ENCODE measurements at places on chromosomes 13 and 19.

GRCh38 chr19:50649433-50650391 lies at the start of gene C19orf81:
C19orf81 (plus strand) TSS chr19:50649445; CDS start chr19:50649445, 0 bp downstream.
- DNase-seq: no peak

DNA sequence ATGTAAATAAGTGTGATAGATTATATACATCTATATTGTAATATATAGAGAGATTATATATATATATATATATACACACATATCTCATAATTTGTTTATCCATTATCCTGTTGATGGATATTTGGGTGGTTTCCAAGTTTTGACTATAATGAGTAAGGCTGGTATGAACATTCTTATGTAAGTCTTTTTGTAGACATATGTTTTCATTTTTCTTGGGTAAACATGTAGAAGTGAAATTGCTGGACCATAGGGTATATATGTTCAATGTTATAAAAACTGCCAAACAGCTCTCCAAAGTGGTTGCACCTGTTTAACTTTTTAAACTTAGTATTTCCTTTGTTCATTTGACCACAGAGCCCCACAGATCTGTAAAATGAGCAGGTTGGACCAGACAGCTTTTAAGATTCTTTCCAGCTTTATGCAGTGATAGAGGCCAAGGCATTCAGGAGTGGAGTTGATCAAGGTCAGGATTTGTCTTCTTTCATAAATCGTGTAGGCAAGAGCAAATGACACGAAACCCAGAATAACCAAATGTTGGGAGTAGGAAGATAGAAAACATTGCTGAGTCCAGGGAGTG lies 21.7 kb upstream of the KATNAL1 start:
- DNase-seq: no peak

GRCh38 chr19:21638776-21639175 lies 128.6 kb downstream of the ZNF100 start:
- DNase-seq: no peak

- DNase-seq: no peak
Observed at GRCh38 chr19:45812297-45812696, 2.8 kb downstream of the RSPH6A start.

DNA sequence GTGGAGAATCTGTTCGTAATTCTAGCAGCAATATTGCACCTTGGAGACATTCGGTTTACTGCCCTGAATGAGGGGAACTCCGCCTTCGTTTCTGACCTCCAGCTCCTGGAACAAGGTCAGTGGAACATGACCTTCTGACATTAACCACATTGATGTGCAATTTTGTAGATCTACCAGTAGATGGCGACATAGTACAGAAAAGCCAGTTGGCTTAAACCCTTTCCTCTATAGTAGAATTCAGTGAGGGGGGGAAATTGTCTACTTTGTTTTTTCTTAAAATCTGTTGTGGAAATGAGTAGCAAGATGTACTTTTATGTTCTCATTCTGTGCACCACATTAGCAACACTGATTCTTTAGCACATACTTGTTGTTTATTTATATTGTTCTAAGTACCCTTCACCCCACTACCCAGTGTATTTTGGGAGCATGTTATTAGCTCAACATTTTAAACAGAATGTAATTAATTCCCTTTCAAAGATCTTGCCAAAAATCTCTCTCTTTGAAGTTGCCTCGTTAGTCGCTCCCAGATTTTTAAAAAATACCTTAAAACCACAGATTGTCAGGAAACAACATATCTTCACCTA lies 332.2 kb downstream of the MYO16 start:
- no peak for DNase-seq

DNA sequence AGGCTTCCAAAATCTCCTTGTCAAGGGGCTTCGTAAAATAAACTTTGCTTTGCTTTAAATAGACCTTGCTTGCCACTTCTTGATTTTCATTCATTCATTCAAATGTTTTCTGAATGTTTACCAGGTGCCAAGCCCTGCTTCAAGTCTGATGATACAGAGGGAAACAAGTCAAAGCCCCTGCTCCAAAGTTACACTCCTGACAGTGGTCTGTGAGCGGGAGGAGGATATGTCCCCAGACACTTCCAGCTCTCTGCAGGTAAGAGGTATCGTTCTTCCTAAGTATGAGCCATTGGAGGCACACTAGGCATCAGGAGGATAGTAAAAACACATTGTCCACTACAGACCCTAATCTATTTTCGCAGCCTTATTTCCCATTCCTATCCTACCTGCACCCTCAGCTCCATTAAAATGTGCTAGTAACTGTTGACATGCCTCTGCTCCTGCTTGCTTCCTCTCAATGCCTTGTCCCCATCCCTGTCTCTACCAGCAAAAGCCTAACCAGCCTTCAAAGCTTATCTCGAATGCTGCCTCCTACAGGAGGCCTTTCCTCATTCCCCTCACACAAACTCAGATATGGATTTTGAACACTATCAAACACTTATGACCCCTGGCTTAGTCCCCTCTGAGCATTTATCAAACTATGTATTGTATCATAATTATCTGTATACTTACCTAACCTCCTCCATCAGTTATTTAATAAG lies 6.2 kb upstream of the WBP4 start:
- no peak for DNase-seq

- no peak for DNase-seq
Observed at GRCh38 chr19:16829822-16830289, 658 bp downstream of the SIN3B start.

DNA sequence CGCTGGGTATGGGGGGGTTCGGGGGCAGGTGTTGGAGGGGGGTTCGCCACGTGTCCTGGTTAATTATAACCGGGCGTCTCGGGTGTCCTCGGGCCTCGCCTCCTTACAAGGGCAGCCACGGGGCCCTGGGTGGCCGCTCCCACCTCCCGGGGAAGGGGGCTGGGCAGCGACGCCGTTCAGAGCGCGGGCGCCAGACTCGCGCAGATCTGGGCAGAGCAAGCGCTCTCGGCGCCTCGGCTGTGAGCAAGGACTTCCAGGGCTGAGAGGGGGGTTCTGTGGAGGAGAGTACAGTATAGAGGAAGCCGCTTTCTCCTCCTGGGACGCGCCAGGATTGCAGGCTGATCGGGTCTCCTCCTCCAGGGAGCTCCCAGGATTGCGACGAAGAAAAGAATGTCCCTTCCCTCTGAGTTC lies 1.0 kb upstream of the CKM start:
- no peak for DNase-seq

DNA sequence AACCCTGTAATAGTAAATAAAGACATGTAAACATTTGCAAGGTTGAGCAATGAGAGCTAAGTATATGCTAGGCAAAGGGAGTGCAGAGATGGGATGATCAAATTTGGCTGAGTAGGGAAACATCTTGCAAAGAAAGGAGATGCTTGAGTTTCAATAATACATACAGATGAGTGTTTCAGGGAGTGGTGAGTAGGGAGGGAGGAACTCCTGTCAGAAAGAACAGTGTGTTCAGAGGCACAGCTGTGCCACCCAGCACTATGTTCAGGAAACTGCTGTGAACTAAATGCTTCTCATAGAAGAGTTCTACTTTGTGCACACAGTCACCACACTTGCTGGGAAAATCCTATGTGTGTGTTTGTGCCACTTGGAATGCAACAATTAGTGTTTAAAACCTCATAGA lies 1077.1 kb downstream of the UQCRFS1 start:
- DNase-seq: no peak

GRCh38 chr13:41402691-41403511 lies 54.4 kb upstream of the RGCC start:
- no peak for DNase-seq

DNA sequence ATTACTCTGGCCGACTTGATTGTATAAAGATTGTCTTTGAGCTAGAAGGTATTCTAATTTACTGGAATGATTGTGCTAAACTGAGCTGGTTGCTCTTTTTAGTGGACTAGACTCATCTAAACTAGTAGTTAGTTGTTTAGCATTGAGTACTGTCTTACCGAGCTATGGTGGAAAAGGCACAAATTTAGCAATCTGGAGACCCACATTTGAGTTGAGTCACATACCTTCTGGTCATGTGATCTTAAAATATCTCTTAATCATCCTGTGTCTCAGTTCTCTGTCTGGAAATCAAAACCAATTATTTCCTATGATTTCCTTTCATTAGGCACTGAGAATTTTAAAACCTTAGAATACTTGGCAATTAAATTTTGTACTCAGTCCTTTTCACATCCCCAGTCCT lies 349.5 kb downstream of the IRS2 start:
- no peak for DNase-seq

- no peak for DNase-seq
Observed at GRCh38 chr13:91813253-91813652, 414.8 kb downstream of the GPC5 start.

- DNase-seq: no peak
Observed at GRCh38 chr19:13013649-13014048, 18.4 kb downstream of the NFIX start.

DNA sequence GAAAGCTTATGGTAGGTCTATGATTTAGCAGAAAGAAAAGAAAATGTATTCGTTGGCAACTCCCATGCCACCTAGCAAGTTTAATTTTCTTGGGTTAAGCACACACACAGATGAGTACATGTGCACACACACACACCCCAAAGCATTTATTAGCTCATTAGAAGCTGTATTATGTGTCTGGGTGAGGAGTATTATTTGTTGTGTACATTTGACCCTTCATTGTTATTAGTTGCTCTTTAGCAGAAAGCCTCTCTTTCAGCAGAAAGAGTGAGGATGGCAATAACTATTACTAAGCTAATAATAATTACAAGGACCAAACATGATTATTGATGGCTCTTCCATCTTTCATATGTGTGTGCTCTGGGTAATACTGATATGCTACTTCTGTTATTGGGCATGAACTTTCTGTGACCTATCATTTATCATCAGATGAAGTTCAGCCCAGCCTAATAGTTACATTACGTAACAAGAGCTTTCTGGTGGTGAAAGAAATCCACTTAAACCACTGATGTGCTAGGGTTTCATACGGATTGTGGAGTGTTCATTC lies 177.4 kb upstream of the OBI1 start:
- no peak for DNase-seq

DNA sequence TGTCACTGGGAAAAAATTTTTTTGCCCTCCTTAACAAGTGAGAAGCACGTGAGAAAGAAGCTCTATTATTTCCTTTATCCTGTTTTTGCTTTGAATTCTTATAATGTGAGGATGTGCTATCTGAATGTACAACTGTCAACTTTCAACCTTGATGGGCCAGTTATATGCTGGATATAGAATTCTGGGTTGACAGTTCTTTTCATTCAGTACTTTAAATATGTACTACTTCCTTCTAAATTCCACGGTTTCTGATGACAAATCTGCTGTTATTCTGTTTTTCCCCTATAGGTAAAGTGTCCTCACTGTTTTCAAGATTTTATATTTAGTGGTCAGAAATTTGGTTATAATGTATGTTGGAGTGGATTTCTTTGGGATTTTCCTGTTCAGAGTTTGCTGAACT lies 29.9 kb downstream of the ZDHHC20 start:
- no peak for DNase-seq

GRCh38 chr19:340620-341385 lies 3.8 kb downstream of the MIER2 start:
- DNase-seq: peak; percentile 48

- DNase-seq: no peak
Observed at GRCh38 chr13:79692846-79693245, 211.9 kb downstream of the NDFIP2 start.

DNA sequence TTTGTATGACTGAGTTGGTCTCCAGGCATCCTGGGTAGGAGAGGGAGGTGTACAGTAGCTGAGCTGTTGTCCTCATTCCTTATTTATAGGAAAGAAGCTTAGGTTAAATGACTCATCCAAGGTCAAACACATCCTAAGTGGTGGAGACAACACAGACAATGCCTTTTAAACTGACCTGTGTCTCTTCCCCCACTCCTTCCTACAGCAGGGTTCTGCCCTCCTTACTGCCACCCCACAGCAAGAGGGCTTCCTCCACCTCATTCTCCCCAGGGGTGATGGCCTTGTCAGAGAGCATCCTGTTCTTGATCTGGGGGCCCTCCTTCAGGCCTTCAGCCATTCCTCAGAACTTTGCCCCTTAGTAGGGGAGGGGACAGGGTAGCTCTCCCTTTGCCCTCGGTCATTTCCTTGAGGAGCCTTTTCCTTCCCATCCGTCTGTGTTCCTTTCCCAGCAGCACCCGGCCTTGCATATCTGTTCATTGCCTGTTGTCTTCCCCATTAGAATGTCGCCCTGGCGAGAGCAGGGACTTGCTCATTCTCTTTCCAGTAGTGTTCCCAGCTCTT lies 48.2 kb upstream of the GPI start:
- DNase-seq: no peak

GRCh38 chr19:22427547-22427946 lies 5.4 kb upstream of the ZNF98 start:
- DNase-seq: no peak

GRCh38 chr19:1377176-1377964 lies 6.3 kb upstream of the NDUFS7 start:
- DNase-seq: no peak

DNA sequence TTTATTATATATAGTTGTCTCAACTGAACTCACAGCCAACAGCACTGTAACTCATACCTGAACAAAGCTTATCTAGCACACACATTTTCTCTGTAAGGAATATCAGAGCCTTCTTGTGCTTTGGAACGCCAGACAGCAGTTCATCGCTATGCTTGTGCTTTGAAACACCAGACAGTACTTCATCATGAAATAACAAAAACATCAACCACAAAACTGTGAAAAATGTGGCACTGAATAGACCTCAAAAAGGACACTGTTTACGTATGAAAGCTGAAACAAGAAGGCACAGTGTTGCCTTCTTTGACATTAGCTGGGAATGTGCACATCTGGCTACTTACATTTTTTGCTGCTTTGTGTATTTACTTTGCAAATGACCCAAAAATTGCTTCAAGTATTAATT lies 160.2 kb downstream of the PDS5B start:
- DNase-seq: no peak

DNA sequence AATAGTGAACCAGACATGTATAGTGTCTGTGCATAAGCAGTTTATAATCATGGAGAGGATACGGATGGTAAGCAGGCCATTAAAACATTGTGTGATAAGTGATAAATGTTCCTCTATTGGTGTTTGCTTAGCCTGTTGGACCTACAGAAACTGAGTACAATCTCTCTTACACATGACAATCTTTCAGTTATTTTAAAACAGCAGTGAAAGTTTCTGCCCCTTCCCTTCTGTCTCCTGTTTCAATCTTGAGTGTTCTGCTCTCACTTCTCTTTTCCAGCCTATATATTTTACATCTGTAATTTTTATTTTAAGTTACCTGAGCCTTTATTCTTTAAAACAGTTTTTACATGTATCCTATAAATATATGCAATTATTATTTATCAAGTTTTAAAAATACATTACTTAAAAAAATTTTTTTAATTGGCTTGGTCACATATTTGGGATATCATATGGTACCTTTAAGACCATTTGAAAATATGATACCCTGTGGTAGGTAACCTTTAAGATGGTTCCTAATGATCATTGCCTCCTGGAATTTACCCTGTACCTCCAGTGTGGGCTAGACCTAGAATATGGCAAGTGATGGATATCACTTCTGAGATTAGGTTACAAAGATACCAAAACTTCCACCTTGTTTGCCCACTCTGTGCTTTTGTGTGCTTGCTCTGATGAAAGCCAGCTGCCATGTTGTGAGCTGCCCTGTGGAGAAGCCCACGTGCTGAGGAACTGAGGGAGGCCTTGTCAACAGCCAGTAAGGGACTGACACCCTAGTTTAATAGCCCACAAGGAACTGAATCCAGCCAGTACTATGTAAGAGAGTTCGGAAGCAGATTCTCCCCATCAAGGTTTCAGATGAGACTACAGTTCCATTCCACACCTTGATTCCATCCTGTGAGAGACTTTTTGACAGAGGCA lies 99.3 kb downstream of the DHRS12 start:
- DNase-seq: no peak
